Activated CD8-positive, alpha-beta memory T cell treated with anti-CD3 and anti-CD28 coated beads for 1 hour (primary cell): ENCODE measurements at places on chromosomes 16 and 17.

- DNase-seq, result no peak
Measured at GRCh38 chr17:42135664-42136653, 13.4 kb downstream of the HSPB9 start.

GRCh38 chr16:24769806-24770205, 40.4 kb downstream of the TNRC6A start:
- no peak for DNase-seq

DNA sequence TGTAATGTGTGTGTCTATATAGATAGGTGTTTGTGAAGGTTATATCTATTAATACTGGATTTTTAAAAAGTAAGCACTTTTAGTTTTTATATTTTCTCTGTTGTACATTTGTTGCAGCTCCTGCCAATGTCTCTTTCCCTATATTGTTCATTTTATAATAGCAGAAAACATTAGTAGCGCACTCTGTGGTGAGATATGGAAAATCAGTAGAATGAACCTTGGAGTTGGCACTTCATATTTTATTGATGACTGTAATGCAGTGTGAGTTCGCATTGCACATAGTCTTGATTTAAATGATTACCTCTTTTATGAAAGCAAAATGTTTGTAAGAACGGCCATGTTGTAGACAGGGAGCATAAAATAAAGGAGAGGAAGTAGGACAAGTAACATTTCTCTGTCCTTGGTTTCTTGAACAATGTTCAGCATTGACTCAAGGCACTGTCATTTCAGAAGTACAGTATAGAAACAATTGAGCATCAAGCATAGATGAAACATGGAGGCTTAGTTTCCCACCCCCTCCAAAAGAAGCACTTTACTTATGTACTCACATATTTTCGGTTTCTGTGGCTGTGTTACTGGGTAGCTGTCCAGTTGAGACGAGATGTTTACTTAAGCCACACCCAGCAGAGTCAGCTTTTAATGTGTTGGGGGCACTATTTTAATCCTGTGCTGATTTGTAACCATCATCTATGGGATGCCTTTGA, 74.0 kb downstream of the TANC2 start:
- no peak for DNase-seq

DNA sequence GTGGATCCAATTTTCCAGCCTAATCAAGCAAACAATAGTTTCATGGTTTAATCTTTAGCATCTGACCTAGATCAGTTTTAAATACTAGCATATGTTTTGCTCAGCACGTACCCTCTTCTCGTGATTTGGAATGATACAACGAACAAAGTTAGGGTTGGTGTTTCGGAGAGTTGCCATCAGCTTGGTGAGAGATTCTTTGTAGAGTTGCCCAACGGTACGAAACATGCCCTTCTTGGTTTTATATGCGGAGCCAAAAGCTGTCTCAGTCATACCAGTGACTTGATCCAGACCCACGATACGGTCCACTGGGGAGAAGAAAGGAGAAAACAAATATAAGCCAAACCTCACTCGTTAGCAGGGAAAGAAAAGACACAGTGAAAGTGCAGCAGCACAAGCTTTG, 85.3 kb downstream of the NDEL1 start:
- DNase-seq, result no peak

DNA sequence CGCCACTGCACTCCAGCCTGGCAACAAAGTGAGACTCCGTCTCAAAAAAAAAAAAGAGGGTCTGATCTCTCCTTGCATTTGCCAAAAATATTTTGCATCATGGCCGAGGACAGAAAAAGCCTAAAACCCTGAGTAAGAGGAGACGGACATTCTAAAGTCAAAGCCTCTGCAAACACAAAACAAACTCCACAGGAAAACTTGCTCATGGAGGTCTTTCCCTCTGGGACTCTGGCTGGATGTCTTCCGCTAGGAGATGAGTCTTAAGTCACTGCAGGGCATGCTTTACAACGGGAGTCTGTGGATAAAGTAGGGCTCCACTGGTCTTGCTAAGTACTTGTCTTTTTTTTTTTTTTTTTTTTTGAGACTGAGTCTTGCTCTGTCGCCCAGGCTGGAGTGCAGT, 74.0 kb downstream of the MRM3 start:
- no peak for DNase-seq

DNA sequence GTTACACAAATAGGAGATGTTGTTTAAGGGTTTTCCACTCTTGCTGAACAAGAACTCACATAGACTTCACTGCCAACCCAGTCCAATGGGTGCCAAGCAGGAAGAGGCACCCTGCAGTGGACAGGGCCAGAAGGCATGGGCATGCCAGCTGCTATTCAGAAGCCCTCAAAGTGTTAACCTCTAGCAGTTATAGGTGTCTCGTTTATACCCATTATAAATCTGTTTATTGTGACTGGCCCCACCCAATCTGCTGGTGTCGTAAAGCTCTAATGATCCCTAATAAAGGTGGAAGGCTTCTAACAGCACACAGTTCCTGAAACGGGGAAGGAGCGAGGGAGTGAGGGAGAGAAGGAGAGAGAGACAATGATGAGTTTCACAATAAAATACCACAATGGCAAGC, 23.9 kb downstream of the HNF1B start:
- DNase-seq, result no peak
